Activated naive CD4-positive, alpha-beta T cell treated with Interleukin-2 at 50 U/mL for 16 hours (primary cell): ENCODE measurements at places on chromosomes 5 and 9.

DNA sequence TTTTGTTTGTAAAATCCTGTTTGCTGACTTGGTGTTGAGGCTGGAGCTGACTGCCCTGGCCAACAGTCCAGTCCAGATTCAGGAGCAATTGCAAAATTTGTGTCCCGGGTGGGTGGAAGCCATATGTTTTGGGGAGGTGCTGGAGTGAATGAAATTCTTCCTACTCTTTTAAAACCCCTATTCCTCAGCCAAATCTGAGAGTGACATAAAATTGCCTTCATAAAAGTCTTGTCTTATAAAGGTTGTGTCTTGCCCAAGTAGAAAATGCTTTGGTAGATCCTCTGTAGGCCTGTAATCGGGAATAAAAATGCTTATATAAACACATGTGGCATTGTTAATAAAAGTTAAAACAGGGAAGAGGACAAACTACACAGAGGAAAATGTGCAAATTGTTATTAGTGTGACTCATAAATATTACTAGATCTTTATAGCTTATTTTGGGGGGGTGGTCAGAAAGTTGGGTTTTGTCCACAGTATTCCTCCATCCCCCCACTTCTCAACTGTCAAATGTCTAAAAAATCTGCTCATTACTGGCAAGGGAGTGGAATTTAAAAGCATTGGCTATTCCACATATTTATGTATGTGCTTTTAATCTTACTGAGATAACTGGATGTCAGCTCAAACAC, 45.6 kb downstream of the NNT start:
- DNase-seq, result no peak

DNA sequence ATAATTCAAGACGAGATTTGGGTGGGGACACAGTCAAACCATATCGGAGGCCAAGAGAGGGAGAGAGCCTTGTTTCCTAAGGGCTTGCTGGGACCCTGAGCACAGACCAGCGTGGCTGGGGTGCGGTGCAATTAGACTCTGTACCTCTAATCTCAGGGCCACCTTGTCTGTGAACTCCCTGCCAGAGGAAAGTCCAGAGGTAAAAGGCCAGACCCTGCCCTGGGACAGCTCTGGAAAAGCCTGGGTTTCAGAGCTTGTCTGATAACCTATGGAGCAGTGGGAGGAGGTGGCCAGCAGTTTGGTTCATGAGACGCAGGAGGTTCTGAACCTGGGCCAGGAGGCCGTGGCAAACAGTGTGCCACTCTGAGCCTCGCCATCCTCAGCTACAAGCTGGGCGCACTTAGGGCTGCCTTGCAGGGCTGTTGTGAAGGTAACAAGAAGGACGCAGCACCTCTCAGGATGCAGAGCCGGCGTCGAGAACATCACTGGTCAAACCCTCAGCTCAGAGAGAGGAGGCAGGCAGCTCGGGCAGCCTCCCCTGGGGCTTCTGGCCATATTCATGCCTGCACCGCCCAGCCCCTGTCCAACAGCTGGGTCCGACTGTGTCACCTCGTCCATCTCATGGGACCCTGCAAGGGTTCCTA, 4.8 kb upstream of the DOLPP1 start:
- no peak for DNase-seq

DNA sequence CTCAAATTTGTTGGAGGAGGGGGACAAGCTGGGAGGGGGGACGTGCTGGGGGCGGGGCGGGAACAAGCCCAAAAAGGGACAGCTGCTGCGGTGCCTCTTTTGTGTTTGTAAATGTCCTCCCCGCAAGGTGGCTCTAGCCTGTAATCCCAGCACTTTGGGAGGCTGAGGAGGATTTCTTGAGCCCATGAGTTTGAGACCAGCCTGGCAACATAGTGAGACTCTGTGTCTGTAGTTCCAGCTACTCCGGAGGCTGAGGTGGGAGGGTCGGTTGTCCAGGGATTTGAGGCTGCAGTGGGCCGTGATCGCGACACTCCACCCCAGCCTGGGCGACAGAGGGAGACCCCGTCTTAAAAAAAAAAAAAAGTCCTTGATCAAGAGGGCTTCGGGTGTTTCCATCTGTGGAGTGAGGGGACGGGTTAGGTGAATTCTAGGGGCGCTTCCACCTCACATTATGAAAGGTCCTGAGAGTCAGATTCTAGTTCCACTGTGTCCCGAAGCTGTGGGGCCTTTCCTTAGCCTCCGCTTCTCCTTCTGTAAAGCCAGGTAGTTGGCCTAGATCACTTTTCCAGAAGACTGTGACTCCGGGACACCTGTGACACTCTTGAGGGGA, 779 bp upstream of the CTNNA1 start:
- DNase-seq, result no peak

DNA sequence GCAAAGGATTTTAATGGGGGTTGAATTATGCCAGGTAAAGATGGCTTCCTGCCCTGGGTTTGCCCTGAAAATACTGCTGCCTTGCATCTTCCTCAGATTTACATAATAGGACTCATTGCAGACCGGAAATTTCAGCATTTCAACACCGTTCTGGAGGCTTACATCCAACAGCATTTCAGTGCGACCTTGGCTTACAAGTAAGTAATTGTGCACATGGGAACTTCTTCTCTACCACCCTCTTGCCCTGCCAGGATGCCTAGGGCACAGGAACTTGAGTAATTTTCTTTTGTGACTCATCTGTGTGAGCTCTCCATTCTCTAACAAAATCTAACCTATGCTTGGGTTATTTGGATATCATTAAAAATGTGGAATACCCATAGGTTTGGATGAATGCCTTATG, 80.2 kb downstream of the DOCK2 start:
- DNase-seq, result no peak

DNA sequence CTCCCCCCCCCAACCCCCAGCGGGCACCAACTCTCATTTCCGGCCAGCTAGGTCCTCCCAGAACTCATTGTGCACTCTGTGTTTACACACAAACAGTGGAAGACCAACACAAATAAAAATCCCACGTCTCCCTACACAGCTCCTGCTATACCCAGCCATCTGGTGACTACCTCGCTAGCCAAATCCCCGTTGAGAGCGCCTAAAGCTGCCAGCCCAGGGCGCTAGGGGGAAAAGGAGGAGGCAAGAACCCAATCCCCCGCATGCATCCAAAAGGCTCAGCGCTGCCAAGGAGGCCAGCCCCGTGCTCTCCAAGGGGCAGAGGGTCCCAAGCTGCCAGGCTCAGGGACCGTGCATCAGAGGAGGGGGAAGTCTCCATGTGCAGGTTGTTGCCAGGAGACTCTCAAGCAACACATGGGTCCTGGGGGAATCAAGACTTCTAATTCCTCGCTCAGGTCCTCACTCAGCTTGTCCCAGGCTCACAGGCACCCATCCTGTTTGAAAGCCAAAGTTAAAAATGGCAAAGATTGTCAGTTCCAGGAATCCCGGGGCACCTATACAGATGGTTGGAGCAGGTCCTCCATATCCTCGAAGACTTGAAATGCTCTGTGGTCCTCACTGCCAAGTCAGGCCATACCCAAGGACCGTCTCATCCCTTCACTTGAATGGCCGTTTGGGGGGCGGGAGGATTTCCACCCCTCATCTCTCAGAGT, 2.7 kb downstream of the ASTN2 start:
- DNase-seq, result no peak

DNA sequence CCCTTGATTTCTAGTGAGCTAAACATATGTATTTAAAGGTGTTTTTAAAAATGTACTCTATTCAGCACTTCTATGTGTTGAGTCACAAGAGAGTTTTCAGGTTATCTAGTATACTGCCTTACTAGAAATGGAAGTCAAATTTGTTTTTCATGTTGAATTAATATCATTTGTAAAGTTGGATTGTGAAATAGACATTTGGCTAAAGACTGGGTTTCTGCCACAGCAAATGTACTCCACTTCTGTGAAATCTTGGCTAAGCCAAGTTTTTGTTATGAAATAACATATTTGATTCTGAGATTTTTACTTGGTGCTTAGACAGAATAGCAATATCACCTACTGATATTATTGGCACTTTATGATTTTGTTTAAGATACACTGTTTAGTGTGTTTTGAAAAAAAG, 106.0 kb downstream of the CWC27 start:
- DNase-seq, result no peak

DNA sequence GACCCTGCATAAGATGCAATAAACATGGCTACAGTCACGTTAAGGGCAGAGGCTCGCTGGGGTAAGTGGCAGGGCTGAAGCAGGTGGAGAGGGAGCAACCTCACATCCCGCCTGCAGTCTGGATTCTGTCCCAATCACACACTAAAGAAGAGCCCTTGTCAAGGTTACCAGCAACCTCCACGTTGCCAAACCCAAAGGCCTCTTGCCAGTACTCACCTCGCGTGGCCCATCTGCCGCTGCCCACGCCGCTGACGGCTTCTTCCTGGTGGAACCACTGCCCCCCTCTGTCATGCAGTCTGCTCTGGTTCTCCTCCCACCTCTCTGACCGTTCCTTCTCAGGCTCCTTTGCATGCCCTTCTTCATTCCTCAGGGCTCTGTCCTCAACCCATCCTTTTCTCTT, 8.8 kb downstream of the AQP7 start:
- DNase-seq, result no peak

DNA sequence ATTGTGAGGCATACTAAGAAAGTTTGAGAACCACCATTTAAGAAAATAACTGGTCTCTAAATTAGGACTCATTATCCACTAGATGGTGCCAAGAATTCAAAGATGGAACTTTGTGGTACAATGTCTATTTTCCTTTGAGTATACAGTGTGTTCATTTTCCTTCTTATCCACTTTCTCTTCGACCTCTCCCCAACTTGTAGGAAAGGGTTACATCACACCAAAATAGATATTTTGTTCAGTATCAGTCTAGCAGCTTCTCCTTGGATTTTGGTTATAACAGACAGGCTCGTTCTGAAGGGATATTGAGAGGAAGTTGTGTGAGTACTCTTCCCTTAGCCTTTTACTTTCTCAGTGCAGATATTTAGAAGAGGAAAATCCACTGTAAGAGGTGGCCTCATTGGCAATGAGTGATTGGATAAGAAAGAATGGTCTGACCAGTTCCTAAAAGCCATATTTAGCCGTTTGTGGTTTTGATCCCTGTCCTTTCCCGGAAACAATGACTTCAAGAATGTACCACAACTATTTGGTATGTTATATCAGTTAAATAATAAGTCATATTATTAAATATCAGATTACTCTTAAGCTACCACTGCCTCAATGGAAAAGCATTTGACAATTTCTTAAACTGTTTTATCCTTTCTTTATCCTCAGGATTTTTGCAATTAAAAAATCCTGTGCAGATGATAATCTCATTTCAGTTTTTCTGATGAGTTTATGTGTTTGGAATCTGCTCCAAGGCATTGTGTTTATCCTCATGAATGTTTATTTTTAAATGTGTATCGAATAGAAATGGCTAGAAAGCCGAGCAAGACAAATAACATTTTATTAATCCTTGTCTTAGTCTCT, 69.0 kb upstream of the GRAMD2B start:
- DNase-seq, result no peak

GRCh38 chr9:126613651-126614050, at the start of gene LMX1B:
Gene LMX1B, plus strand, starts transcription at chr9:126613928. Its CDS starts 522 bp downstream, at chr9:126614450.
- DNase-seq, result no peak

GRCh38 chr9:8237096-8237495, 437.5 kb upstream of the DMAC1 start:
- DNase-seq, result no peak

DNA sequence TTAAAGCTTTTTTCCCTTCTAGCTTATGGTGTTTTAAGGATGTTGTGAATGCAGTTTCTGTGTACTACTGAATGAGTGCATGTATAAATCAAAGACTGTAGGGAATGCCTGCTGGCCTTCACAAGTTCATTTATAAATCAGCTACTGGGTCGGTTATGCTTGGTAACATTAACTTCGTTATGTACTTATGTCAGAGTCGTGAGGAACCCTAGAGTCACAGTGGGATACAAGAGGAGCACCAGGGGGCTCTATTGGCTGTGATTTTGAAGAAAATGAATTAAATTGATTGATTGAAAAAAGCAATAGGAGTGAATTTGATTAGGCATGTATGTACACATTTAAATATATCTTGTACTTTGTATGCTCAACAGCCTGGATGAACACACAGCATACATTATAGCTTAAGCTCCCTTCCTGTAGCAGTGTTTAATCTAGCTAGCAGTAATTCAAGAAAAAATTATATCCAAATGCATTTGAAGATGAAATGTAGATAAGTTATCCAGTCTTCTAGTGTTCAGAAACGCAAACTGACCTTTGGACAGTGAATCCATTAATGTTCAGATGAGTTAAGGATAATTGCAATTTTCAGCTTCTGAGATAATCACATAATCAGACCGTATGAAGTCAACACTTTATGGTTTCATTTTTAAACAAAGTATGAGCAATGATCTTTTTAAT, 204.2 kb downstream of the KDM4C start:
- DNase-seq, result no peak

DNA sequence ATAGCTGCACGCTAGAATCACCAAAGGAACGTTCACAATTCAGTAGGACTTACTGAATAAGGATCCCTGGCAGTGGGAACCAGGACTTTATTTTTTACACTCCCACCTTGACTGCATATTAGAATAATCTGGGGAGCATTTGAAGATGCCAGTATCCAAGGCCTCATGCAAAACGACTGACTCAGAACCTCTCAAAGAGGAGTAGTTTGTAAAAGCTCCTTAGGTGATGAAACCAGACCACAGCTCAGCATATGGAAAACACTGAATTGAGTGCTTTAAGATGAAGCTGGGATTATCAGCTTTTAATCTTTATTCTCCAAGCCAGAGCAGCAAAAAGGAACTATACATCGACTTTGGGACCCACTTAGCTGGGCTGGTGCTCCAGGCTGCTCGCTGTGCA, 288.3 kb downstream of the MLLT3 start:
- no peak for DNase-seq

DNA sequence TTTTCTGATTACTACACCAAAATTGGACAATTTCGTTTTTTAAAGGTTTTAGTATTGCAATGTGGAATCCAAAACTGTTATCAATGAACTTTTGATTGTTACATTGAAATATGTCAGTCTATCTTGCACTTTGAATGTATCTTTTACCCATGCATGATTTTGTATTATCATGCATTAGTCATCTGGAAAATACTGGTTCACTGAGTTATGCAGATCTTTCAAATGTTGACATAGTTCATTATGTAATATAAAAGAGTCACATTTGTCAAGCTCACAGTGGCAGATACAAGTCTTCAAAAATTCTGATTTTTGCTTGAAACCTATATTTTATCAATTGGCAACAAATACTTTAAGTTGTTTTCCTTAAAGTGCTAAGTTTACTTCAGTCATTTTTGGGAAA, 85.2 kb downstream of the NR3C1 start:
- DNase-seq, result no peak

- DNase-seq, result no peak
Measured at GRCh38 chr9:747567-747966, 93.9 kb upstream of the DMRT1 start.
